Activated CD8-positive, alpha-beta T cell treated with anti-CD3 and anti-CD28 coated beads, Interleukin-2, amount 10 ng/mL, durations not matched to agents 7 days and 5 days (primary cell): ENCODE measurements at places on chromosomes 4 and X. TPM values are rescaled to one million over a fixed set of nuclear protein-coding genes. Genes with fewer than 3 reads are reported as not detected.
A peak's percentile ranks its signal among the peaks of the same experiment; 100 is the strongest.

DNA sequence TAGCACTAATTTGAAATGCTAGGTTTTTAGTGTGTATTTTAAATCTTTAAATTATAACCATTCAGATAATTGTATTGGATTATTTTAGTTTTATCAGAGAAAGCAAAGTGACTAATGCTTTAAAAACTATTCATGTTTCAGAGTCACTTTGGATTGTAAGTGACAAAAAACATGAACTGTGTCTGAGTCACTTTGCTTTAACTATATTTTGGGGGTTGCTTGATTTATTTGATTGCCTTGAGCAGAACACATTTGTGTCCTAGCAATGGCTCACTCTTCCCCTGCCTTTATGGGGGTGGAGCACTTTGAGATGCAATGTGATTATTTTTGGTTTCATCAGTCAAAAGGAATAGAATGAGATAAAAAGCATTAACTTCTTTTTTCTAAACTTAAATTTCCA lies 188.4 kb upstream of the ARX start:
- no peak overlapping the region for H3K27ac ChIP-seq
- H3K36me3 ChIP-seq, result no peaks in the 10 kb centered on the region
- H3K4me1 ChIP-seq, result no peaks in the 10 kb centered on the region
- no peak for DNase-seq

GRCh38 chrX:41085512-41085877 lies 250 bp downstream of the USP9X start:
- H3K4me3 ChIP-seq, result peak overlapping the region; percentile 77
- H3K36me3 ChIP-seq, result peaks cover 22% of the 10 kb centered on the region
- H3K4me1 ChIP-seq, result peaks cover 29% of the 10 kb centered on the region
- no peaks in the 10 kb centered on the region for H3K27me3 ChIP-seq

Gene SERPINA7
- not detected for total RNA-seq

Gene HMGN5
- total RNA-seq, result 1.9 TPM

Gene TCEAL9
- total RNA-seq, result 0.84 TPM
